ENCODE measurements at places on chromosomes 4 and X. TPM values are rescaled to one million over a fixed set of nuclear protein-coding genes. Genes with fewer than 3 reads are reported as not detected.

DNA sequence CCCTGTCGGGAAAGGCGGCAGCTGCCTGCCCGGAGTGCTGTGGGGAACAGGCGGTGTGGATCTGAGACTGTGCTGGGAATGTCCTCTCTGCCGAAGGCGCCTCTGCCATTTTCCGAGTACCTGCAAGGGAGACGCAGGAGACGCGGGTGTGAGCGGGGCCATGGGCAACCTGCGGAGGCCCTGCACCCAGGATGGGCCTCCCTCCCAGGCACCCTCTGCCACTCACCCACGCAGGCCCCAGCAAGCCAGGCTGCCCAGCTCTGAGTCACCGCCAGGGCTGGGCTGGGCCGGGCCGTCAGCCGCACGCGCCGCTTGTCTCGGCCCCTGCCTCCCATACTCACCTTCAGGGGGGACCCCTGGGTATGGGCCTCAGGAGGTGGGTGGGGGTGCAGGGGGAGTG, 3.5 kb upstream of the FGFR3 start:
- no peaks in the 10 kb centered on the region for H3K36me3 ChIP-seq
- DNase-seq: no peak
- H3K4me3 ChIP-seq: no peak overlapping the region

DNA sequence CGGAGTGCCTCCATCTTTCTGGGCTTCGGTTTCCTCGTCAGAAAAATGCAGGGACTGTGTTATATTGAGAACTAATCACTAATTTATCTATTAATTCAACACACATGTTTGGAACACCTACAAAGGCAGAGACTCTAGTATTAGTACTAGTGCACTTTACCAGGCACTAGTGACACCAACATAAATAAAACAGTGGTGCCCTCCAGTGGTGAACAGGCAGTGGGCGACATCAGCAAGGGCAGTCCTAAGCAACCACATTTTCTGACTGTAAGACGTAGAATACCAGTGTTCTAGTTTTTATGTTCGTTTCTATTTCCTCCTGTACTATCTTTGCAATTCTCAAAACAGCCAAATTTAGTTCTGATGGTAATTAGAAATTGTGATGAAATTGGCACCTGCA, 69.1 kb upstream of the UCP1 start:
- H3K4me3 ChIP-seq: no peak overlapping the region
- H3K27me3 ChIP-seq: no peaks in the 10 kb centered on the region
- no peak overlapping the region for H3K27ac ChIP-seq
- H3K4me1 ChIP-seq: no peaks in the 10 kb centered on the region
- no peaks in the 10 kb centered on the region for H3K36me3 ChIP-seq
- peak; percentile 72 for DNase-seq

GRCh38 chr4:174708381-174708780, 120.7 kb downstream of the GLRA3 start:
- no peak overlapping the region for H3K4me3 ChIP-seq
- H3K4me1 ChIP-seq: no peaks in the 10 kb centered on the region
- H3K27ac ChIP-seq: no peak overlapping the region
- no peaks in the 10 kb centered on the region for H3K36me3 ChIP-seq
- DNase-seq: no peak

- H3K4me1 ChIP-seq: no peaks in the 10 kb centered on the region
- no peaks in the 10 kb centered on the region for H3K36me3 ChIP-seq
- no peak overlapping the region for H3K4me3 ChIP-seq
- DNase-seq: no peak
Observed at GRCh38 chr4:81963015-81963762, 410.6 kb downstream of the HNRNPD start.

DNA sequence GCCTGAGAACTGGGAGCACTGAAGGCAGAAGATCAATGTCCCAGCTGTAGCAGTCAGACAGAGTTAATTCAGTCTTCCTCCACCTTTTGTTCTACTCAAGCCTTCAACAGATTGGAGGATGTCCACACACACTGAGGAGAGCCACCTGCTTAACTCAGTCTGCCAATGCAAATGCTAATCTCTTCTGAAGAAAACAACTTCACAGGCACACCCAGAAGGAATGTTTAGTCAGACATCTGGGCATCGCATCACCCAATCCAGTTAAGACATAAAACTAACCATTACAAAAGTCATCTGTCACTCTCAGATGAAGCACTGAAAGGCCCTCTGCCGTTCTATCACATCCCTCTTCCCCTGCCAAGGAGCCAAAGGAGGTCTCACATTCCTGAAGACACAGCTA, 173.7 kb downstream of the CENPC start:
- DNase-seq: no peak
- no peaks in the 10 kb centered on the region for H3K27me3 ChIP-seq
- H3K27ac ChIP-seq: no peak overlapping the region
- H3K4me3 ChIP-seq: no peak overlapping the region
- no peaks in the 10 kb centered on the region for H3K4me1 ChIP-seq
- H3K36me3 ChIP-seq: no peaks in the 10 kb centered on the region

DNA sequence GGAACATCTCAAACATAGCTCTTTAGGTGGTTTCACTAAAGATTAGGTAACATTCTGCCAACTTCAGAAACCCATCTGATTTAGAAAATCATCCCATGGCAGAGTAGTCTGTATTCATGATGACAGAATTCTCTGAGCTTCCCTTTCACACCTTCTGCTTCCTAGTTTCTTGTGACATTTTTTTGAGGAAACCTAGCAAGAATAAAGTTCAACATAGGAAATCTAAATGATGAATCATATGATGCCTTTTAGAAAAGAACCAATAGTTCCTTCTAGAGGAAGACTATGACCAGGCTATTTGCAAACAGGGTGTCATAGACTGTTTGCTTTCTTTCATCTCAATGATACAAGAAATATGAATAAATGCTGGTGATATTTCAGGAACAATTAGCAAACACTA, 49.8 kb upstream of the CAMK2D start:
- H3K27me3 ChIP-seq: no peaks in the 10 kb centered on the region
- no peak overlapping the region for H3K27ac ChIP-seq
- H3K36me3 ChIP-seq: no peaks in the 10 kb centered on the region
- DNase-seq: no peak
- H3K4me1 ChIP-seq: no peaks in the 10 kb centered on the region

- no peaks in the 10 kb centered on the region for H3K36me3 ChIP-seq
- H3K4me1 ChIP-seq: no peaks in the 10 kb centered on the region
- no peak overlapping the region for H3K4me3 ChIP-seq
- no peak for DNase-seq
Observed at GRCh38 chr4:166386491-166387360, 513.7 kb downstream of the TLL1 start.

- no peak overlapping the region for H3K27ac ChIP-seq
- no peak overlapping the region for H3K4me3 ChIP-seq
- H3K4me1 ChIP-seq: no peaks in the 10 kb centered on the region
- H3K36me3 ChIP-seq: no peaks in the 10 kb centered on the region
Observed at GRCh38 chr4:168167714-168168284, 75.5 kb downstream of the ANXA10 start.

GRCh38 chr4:163485589-163485988, 8.9 kb upstream of the TMA16 start:
- H3K27ac ChIP-seq: no peak overlapping the region
- no peak overlapping the region for H3K4me3 ChIP-seq
- no peaks in the 10 kb centered on the region for H3K36me3 ChIP-seq

DNA sequence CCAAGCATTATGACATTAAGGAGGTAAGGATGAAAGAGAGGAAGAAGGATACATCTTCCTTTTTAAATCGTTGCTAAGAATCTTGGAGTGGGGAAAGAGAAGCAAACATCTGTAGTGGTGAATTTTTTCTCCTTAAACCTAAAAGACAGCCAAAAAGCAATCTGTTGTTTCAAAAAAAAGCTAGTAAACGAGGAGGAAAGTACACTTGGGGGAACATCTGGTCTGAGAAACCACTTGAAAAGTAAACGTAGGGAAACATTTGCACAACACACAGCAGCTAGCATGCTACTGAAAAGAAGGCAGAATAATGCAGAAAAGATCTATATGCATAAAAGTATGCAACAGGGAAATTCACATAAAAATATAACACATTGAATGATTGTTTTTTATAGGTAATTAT, 1485.6 kb downstream of the PCDH19 start:
- no peak overlapping the region for H3K27ac ChIP-seq
- H3K4me1 ChIP-seq: no peaks in the 10 kb centered on the region
- no peak for DNase-seq
- no peaks in the 10 kb centered on the region for H3K27me3 ChIP-seq
- no peak overlapping the region for H3K4me3 ChIP-seq

GRCh38 chr4:118113220-118113619, 78.9 kb downstream of the NDST3 start:
- H3K27me3 ChIP-seq: no peaks in the 10 kb centered on the region
- H3K36me3 ChIP-seq: no peaks in the 10 kb centered on the region
- DNase-seq: no peak
- no peaks in the 10 kb centered on the region for H3K4me1 ChIP-seq
- no peak overlapping the region for H3K27ac ChIP-seq
- no peak overlapping the region for H3K4me3 ChIP-seq

DNA sequence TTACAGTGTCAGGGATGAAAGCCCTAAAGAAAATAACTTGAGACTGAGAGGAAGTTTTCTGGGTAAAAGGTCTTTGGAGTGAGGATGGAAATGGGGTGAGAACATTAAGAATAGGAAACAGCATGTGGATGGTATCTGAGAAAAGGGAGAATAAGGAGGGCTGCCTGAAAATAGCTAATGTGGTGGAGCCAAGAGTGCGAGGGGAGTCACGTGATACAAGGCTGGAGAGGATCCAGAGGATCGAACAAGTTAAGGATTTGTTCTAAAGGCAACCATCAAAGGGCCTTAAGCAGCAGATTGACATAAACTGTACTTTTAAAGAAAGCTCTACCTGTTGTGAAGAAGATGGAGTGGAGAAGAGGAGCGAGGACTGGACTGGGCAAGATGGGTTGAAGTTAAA, 347.4 kb upstream of the AGA start:
- H3K4me3 ChIP-seq: no peak overlapping the region
- H3K36me3 ChIP-seq: no peaks in the 10 kb centered on the region
- H3K27me3 ChIP-seq: no peaks in the 10 kb centered on the region
- no peak overlapping the region for H3K27ac ChIP-seq
- H3K4me1 ChIP-seq: no peaks in the 10 kb centered on the region
- DNase-seq: no peak

GRCh38 chr4:77625485-77625884, 19.9 kb downstream of the CXCL13 start:
- no peaks in the 10 kb centered on the region for H3K4me1 ChIP-seq
- no peak overlapping the region for H3K4me3 ChIP-seq
- DNase-seq: no peak
- no peaks in the 10 kb centered on the region for H3K27me3 ChIP-seq
- H3K36me3 ChIP-seq: no peaks in the 10 kb centered on the region

DNA sequence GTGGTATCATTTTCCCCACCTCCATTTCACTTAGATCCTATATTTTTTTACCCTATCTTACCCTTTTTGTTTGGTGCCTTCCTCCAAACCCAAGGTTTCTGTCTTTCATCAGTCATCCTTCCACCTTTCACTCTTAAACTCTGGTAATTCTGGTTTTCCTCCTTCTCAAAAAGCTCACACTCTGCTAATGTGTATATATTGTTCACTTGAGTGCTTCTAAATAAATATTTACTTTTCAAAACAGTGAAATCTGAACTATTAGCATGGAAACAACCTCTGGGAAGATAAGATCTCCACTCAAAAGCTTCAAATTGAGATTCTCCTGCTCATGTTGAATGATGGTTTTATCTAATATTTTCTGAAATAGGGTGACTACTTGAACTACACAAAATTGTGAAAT, 21.5 kb downstream of the XIAP start:
- H3K27me3 ChIP-seq: no peaks in the 10 kb centered on the region
- H3K4me1 ChIP-seq: peaks cover 25% of the 10 kb centered on the region
- no peak overlapping the region for H3K27ac ChIP-seq
- no peak overlapping the region for H3K4me3 ChIP-seq

- no peaks in the 10 kb centered on the region for H3K27me3 ChIP-seq
- DNase-seq: no peak
- no peaks in the 10 kb centered on the region for H3K36me3 ChIP-seq
- no peaks in the 10 kb centered on the region for H3K4me1 ChIP-seq
- H3K4me3 ChIP-seq: no peak overlapping the region
Observed at GRCh38 chr4:7808181-7808580, 131.5 kb downstream of the AFAP1 start.

GRCh38 chrX:78650906-78651437, 8.2 kb downstream of the RTL3 start:
- no peaks in the 10 kb centered on the region for H3K4me1 ChIP-seq
- no peak overlapping the region for H3K4me3 ChIP-seq
- no peaks in the 10 kb centered on the region for H3K36me3 ChIP-seq
- no peak for DNase-seq
- no peak overlapping the region for H3K27ac ChIP-seq
- H3K27me3 ChIP-seq: no peaks in the 10 kb centered on the region

DNA sequence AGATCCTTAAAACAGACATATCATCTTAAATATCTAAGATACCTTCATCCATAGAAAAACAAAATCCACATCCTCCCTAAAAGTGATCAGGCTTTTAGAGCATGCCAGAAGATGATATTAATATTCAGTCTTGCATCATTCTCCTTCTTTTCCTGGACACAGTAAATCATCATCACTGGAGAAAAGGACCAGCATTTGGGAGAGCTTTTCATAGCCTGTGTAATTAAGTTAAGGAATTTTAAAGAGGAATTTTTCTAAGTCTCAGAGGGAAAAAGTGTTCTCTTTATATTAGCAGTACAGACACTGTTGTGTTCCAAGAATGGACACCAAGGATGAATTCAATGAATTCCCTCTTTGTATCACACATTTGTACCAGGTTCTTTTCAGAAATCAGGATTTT, 696 bp downstream of the SCRG1 start:
- DNase-seq: no peak
- H3K4me3 ChIP-seq: no peak overlapping the region
- no peaks in the 10 kb centered on the region for H3K36me3 ChIP-seq
- no peak overlapping the region for H3K27ac ChIP-seq
- H3K4me1 ChIP-seq: no peaks in the 10 kb centered on the region
- no peaks in the 10 kb centered on the region for H3K27me3 ChIP-seq

MFSD8 gene
- total RNA-seq: 57.2 TPM

GLRB gene
- total RNA-seq: not detected

CPEB2 gene
- 5.0 TPM for total RNA-seq

ABLIM2 gene
- not detected for total RNA-seq

PITX2 gene
- total RNA-seq: not detected

SPANXD gene
- total RNA-seq: not detected

UGT2A1 gene
- not detected for total RNA-seq

FMR1NB gene
- not detected for total RNA-seq

PABPC4L gene
- total RNA-seq: not detected

PNMA5 gene
- total RNA-seq: not detected
